ENCODE measurements at places on chromosomes 12 and 14. TPM values are rescaled to one million over a fixed set of nuclear protein-coding genes. Genes with fewer than 3 reads are reported as not detected.

DNA sequence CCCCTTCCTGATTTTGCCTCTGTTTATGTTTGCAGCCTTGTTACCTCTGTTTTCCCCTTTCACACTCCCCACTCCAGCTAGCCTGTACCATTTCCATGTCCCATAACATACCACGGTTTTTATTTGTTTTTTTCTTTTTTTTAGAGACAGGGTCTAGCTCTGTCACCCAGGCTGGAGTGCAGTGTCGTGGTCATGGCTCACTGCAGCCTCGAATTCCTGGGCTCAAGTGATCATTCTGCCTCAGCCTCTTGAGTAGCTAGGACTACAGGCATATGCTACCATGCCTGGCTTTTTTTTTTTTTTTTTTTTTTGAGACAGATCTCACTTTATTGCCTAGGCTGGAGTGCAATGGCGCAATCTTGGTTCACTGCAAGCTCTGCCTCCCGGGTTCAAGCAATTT is 18.4 kb upstream of the SAMD4A start:
- no peak for DNase-seq

DNA sequence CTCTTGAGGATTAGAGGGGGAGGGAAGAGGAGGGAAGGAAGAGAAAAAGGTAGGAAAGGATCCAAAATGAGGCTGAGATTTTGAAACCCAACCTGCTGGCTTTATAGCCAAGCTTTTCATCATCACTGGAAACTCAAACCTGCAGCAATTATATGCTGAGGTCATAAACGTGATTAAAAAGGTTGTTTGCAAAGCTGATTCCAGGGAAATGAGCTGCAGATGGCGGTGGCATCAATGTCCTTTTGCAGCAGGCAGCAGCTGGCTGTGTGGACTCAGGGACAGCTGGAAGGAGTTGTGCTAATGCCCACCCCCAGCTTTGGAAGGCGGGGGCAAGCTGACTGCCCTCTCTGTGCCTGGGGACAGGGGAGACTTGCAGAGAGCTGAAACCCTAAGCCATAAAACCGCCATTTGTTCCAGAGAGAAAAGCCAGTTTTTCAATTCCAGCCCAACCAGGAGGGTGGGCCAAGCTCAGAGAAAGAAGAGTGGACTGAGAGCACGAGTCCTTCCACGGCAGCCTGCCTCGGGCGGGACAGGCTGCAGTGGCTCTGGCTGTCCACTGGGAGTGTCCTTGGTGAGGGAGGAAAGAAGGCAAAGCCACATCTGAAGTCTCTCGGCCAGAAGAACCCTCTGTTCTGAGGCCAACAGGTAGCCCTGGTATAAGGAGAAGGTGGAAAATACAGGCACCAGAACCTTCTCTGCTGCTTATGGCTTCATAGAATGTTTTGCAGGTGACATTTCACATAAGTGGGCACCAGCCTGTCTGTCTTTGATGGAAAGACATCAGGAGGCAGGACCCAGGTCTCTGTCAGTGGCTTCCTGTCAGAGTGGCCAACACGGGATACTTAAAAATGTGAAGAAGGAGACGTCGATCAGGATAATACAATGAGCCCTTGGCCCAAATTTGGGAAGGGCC is 90.7 kb downstream of the SINHCAF start:
- no peak for DNase-seq

GRCh38 chr14:23175823-23176222 is 7.6 kb downstream of the SLC7A8 start:
- DNase-seq = no peak

DNA sequence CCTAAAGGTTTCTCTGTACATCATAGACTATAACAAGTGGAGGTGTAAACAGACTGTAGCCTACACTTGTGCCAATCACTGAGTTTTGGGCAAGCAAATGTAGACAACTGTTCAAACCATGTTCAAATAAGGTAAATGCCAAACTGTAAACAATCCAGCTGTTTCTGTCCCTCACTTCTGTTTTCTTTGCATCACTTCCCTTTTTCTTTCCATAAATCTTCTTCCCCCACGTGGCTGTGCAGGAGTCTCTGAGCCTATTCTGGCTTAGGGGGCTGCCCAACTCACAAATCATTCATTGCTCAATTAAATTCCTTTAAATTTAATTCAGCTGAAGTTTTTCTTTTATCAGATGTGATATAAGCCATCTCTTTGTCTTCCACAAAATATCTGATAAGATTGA is 65.1 kb upstream of the CPM start:
- no peak for DNase-seq

DNA sequence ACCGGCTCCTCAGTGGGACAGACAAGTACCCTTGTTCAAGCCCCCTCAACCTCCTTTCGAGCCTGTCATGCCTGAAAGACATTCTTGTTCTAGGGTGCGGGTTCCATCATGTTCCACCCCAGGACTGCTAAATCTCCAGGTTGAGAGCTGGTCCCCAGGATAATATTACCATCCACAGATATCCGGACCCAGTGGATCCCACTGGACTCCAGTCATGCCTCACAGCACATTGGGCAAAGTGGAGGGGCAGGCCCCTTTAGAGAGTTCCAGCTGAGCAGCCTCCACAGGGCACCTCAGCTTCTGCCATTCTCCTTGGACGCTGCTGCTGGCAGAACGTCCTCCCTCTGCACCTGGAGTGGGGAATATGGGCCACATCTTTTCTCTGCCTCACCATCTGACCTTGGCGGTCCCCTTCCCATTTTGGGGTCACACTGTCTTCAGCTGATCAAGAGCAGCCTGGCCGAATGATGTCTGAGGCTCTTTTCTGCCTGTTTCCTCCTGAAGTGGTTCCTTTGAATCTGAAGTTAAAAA is 137.4 kb downstream of the BCL11B start:
- no peak for DNase-seq

DNA sequence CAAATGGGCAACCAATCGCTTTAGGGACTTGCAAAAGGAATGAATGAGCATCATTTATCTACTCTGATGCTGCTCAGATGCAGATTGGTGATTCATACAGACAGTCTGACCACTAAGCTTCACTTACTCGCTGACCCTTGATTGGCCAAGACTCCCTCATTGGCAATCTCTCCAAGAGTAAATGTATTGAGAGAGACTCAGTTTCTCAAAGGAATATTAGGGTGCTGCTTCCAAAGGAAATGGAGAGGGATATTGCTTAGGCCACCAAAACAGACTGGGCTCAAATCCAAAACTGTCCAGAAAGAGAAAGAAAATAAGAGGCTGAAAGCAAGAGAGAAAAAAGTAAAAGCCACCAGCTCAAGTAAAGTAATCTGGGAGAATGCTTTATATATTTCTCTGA is 785.2 kb downstream of the GALC start:
- no peak for DNase-seq

DNA sequence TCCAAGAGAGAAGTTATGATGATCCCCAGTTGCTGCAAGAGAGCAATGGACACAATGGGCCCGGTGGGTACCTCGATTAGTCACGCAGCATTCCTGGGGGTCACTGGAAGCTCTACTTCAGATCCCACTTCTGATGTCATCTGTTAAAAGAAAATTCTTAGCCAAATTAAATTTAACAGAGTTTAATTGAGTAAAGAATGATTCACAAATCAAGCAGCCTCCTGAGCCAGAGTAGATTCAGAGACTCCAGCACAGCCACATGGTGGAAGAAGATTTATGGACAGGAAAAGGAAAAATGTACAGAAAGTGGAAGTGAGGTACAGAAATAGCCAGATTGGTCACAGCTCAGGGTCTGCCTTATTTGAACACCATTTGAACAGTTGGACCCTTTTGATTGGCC is 107.5 kb downstream of the SPTSSA start:
- DNase-seq = no peak

- no peak for DNase-seq
These were observed 816.2 kb downstream of the DIO2 start for GRCh38 chr14:79395061-79395460.

DNA sequence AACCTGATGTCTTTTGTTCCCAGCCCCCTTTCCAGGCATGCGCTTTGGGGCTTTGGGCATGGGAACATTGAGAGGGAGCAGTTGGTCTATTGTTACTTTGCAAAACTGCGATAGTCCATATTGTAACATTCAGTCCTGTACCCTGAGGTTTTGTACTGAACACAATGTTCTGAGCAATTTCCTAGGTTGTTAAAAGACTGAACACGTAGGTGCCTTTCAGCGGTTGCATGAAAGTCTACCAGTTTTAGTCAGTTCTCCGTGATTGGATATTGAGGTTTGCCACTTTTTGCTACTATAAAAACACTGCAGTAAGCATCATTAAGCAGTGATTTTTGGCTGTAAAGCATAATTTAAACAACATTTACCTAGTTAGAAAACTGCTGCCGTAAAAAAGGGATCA is 20.1 kb downstream of the NGB start:
- DNase-seq = no peak

- no peak for DNase-seq
These were observed 2.9 kb upstream of the CLMN start for GRCh38 chr14:95322651-95323050.

DNA sequence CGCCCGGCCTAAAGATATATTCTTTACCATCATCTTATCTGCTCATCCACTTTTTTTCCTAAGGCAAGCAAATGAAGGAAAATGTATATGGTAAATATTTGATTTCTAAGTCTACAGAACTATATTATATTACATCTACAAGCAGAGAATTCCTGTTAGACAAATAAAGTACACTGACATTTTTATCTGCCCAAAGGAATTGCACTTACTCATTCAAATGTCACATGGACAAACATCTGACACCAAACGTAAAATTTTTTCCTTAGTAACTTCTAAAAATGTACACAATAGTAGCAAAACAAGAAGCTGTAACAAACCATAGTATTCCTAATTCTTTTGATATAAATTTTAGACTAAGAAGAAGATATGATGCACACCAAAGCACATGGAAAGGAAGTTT is 51.0 kb downstream of the SPPL3 start:
- DNase-seq = no peak

DNA sequence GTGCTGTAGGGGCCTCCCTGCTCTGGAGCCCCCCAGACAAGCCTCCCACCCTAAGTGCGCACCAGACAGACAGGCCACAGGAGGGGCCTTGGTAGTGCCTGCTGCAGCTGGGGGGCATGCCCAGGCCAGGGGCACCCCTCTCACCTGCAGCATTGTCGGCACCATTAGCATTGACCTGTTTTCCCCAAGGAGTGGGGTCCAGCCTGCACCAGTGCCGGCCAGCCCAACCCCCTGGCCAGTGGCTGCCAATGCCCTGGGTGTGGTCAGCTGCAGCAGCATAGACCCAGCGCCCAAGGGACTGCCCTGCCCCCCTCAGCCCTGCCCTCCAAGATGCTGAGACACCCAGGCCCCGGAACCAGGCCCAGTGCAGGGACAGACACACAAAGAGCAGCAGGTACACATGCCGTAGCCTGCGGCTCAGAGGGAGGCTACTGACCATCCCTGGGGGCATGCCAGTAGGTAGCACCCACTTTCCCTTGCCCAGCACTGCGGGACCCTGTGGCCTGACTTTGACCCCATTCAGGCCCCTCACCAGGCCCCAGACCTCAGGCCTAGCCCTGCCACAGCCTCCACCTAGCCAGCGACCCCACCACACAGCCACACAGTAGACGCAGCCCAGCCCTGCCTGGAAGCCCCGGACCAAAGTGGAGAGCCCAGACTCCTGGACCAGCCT is 1.0 kb downstream of the AHNAK2 start:
- DNase-seq = peak; percentile 18

The CCDC177 gene
- not detected for total RNA-seq

The PLXNC1 gene
- 2.5 TPM for total RNA-seq

The KRT4 gene
- total RNA-seq = not detected

Data from left ventricle myocardium inferior (tissue), 1 donor.